ENCODE measurements at places on chromosomes 16 and 17. TPM values are rescaled to one million over a fixed set of nuclear protein-coding genes. Genes with fewer than 3 reads are reported as not detected.
A peak's percentile ranks its signal among the peaks of the same experiment; 100 is the strongest.

Gene NOXO1
- 0.57 TPM for total RNA-seq

Gene EME1
- 1.0 TPM for total RNA-seq

DNA sequence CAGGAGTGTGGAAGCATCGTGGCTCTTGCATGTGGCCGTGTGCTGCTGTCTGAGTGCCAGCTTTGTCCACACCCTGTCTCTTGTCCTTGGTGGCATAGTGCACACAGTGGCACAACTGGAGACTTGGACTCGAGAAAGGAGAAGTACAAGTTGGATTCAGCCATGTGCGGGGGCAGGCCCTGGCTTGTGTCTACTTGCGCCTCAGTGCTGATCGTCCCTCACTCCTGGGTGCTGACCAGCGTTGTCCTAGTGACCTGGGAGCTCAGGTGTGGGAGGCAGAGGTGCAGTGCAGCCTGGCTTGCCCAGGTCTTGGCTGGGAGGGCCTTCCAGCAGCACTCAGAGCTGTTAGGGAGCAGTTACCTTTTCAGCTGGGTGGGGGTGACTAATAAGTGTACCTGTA is 20.6 kb downstream of the MPRIP start:
- H3K27me3 ChIP-seq: no peaks in the 10 kb centered on the region
- H3K36me3 ChIP-seq: no peaks in the 10 kb centered on the region
- no peak for DNase-seq
- no peak overlapping the region for H3K4me3 ChIP-seq

DNA sequence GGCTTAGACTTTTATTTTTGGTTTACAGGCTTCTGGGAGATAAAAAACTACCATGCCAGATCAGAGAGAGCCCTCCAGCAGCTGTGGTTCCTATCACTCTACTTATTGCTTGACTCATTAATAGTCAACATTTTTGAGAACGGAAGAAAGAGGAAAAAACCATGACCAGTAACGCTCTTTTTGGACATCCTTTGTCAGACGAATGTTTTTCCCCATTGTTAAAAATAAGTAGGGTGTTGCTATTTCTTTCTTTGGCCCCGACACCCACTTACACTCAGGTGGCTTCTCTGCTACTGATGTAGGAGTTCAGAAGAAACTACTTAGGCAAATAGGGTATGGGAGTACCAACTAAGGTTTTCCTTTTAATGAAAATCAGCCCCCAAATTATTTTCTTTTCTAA is 27.5 kb downstream of the TVP23A start:
- no peaks in the 10 kb centered on the region for H3K36me3 ChIP-seq
- H3K27ac ChIP-seq: no peak overlapping the region
- H3K27me3 ChIP-seq: no peaks in the 10 kb centered on the region
- no peak overlapping the region for H3K4me3 ChIP-seq
- no peak for DNase-seq
- H3K4me1 ChIP-seq: no peaks in the 10 kb centered on the region

GRCh38 chr17:7081341-7082062 is 1.5 kb upstream of the CLEC10A start:
- no peaks in the 10 kb centered on the region for H3K4me1 ChIP-seq
- no peak overlapping the region for H3K4me3 ChIP-seq
- no peaks in the 10 kb centered on the region for H3K36me3 ChIP-seq
- no peak overlapping the region for H3K27ac ChIP-seq

DNA sequence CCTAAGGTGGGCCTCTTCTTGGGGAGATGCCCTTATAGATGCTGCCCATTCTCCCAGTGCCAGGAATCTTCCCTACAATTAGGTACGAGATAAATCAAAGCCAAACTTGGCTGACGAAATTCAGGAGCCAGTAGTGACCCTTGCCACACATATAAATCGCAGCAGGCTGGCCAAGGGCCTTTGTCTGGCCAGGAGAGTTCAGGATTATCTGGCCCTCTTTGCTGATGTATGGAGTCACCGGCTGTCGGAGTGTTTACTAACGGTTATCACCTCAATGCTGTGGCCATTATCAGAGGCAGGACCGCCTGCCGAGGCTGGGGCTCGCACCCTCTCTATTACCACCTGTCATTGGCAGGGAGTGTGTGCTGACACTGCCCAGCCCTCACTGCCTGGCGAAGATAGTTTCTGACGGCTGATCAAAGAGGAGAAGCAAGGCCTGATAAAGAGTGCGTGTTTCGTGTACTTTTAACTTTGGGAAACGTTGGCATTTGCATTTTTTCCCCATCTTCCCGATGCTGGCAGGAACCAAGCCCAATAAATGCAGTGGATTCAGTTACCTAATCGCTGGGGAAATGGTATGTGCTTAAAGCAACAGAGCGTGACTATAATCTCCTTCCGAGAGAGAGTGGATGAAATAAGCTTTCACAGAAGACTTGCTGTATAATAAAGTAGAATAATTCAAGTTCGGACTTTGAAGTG is 32.8 kb upstream of the TBX2 start:
- no peaks in the 10 kb centered on the region for H3K27me3 ChIP-seq
- peak; percentile 56 for DNase-seq
- H3K4me1 ChIP-seq: peaks cover 5% of the 10 kb centered on the region
- H3K27ac ChIP-seq: no peak overlapping the region
- no peaks in the 10 kb centered on the region for H3K36me3 ChIP-seq

- H3K27ac ChIP-seq: no peak overlapping the region
- no peaks in the 10 kb centered on the region for H3K27me3 ChIP-seq
- no peak for DNase-seq
- H3K36me3 ChIP-seq: no peaks in the 10 kb centered on the region
- no peak overlapping the region for H3K4me3 ChIP-seq
These were observed 12.1 kb downstream of the SPATA33 start for GRCh38 chr16:89669755-89670154.

DNA sequence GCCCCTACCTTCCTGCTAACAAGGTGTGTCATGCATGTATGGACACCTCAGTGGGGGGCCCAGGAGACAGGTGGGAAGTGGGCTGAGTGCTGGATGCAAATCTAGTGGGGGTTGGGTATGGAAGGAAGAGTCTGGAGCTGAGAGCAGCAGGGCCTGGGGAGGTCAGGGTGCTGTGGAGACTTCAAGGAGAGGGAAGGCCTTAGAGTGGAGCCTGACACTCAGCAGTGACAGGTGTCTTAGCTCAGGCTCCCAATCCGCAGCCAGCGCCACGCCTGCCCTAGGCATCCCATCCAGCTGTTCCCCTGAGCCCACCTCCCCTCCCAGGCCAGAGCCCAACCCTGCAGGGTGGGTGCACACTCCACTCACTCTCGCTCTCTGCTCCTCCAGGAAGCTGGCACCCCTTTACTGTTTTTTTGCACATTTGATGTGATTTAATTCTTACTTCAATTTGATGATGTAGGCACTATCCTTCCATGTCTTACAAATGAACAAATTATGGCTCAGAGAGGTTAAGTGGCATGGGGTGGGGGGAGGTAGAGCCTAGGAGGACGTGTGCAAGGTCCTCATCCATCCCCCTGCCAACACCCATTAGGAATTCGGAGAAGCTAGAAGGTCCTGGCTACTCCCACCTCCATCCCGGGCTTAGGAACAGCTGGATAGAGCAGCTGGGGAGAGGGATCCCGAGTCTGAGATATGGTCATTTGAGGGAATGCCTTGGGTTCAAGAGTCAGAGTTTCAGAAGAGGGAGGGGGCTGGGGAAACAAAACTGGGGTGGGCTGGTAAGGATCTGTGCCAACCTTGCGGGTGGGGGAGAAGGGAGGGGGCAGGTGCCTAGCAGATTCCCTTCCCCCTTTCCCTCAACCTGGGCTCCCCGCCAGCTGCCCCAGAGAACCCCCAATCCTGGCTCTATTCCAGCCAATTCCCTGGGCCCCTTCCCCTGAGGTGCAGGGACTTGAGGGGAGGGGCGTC is 2.1 kb downstream of the FAM171A2 start:
- peak; percentile 56 for DNase-seq
- no peak overlapping the region for H3K27ac ChIP-seq
- no peaks in the 10 kb centered on the region for H3K27me3 ChIP-seq
- no peaks in the 10 kb centered on the region for H3K36me3 ChIP-seq

DNA sequence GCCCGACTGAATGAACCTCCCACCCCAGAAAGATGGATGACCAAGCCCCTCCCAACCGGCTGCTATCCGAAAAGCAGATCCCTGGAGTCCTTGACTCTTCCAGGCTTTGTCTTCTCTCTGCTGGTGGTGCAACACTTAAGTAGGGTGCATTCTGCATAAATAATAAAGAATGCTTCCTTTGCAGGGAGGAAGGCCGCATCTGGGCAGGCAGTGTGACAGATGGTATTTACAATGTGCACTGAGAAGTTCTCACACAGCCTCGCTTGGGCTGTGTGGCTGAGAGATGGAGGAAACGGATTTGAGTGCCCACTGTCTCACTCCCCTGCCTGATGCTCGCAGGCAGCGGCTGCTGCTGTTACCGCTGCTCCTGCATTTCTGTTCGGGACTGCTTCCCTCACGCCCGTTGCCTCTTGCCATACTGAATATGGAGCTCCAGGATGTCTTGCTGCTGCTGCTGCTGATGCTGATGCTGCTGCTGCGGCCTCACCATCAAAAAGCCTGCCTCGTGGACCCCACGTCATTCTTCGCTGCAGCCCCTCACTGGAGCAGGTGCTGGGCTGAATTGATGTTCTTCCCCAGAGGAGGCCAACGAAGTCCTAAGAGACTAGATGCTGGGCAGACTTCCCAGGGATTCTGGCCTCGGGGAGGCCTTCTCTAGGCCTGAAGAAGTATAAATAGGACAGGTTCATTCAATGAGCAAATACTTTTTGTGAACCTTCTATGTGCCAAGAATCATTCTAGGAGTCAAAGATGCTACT is 7.1 kb upstream of the RHBDL3 start:
- DNase-seq: no peak
- H3K4me1 ChIP-seq: peaks cover 6% of the 10 kb centered on the region
- H3K4me3 ChIP-seq: no peak overlapping the region
- H3K27ac ChIP-seq: no peak overlapping the region
- no peaks in the 10 kb centered on the region for H3K36me3 ChIP-seq

DNA sequence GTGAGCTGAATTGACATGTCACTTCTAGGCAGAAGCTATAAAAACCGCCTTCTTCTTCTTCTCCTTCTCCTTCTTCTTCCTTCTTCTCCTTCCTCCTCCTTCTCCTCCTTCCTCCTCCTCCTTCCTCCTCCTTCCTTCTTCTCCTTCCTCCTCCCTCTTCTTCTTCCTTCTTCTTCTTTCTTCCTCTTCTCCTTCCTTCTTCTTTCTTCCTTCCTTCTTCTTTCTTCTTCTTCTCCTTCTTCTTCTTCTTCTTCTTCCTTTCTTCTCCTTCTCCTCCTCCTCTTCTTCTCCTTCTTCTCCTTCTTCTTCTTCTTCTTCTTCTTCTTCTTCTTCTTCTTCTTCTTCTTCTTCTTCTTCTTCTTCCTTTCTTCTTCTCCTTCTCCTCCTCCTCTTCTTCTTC is 4.8 kb upstream of the FBXL19 start:
- H3K4me3 ChIP-seq: no peak overlapping the region
- H3K27me3 ChIP-seq: no peaks in the 10 kb centered on the region
- H3K4me1 ChIP-seq: no peaks in the 10 kb centered on the region
- no peaks in the 10 kb centered on the region for H3K36me3 ChIP-seq

DNA sequence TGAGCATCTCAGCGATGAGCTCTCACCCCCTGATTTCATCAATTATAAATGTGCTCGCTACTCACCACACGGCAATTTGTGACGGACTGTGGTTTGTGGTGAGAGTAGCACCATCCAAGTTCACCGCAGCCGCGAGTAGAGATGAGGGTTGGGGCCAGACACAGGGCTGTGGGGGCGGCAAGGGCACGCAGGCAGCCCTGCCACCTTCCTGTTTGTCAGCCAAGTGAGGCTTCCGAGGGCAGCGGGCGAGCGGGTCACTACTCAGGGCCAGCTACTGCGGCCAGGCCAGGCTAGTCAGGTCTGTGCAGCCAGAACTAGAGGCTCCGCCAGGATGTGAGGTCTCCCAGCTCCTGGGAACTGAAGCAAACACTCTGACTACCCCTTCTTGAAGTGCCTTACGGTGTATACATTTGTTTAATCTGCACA is 39.6 kb upstream of the MEOX1 start:
- H3K4me3 ChIP-seq: no peak overlapping the region
- no peaks in the 10 kb centered on the region for H3K36me3 ChIP-seq
- H3K27ac ChIP-seq: no peak overlapping the region

Data from kidney (tissue), 22 donors.